ENCODE measurements at places on chromosomes 16 and 17.

DNA sequence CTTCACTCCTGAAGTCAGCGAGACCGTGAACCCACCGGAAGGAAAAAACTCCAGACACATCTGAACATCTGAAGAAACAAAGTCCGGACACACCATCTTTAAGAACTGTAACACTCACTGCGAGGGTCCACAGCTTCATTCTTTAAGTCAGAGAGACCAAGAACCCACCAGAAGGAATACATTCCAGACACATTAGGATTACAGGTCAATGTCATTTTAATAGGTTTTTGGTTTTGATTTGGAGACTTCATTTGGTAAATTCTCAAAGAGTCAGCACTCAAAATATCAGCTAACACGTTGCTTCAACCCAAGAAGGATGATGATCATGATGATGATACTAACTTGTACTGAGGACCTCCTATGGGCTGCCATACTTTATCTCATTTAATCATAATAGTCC lies 7.6 kb upstream of the BMERB1 start:
- no peak for DNase-seq

GRCh38 chr16:66483689-66484452 lies 56.8 kb downstream of the BEAN1 start:
- DNase-seq: no peak

DNA sequence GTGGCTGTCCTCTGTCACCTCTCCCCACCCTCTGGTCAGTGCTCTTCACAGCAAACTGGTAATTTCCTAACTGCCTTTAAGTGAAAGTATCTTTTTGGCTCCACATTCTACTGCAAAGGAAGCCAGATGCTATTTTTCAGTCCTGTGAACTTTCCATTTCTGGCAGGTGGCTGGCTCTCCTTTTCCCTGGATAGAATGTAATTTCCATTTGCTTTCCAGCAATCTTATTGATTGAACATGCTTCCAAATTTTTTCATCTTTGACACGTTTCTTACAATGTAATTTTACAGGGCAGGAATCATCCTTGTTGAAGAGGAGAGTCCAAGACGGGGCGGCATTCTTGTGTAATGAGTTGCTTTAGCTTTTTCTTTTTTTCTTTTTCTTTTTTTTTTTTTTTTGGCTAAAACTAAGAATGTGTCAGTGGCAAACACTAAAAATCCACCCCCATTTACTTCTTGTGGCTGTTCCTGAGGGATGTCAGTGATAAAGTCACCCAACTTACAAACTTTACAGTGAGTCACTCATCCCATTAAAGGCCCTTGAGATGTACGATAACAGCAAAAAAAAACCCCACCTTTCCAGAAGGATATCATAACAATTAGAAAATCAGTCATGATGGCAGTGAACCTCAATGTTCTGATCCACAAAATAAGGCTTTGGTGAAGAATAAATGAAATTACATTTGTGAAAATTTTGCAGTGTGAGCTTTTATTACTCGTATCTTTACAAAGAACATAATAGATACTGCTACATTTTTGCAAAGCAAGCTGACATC lies 29.4 kb upstream of the PRKCA start:
- DNase-seq: no peak

- DNase-seq: no peak
Observed at GRCh38 chr17:50561746-50562141, 1.2 kb downstream of the CACNA1G start.

GRCh38 chr16:85627526-85628264 lies 14.6 kb downstream of the GSE1 start:
- DNase-seq: no peak

- DNase-seq: no peak
Observed at GRCh38 chr16:887846-888245, 82.9 kb downstream of the LMF1 start.

DNA sequence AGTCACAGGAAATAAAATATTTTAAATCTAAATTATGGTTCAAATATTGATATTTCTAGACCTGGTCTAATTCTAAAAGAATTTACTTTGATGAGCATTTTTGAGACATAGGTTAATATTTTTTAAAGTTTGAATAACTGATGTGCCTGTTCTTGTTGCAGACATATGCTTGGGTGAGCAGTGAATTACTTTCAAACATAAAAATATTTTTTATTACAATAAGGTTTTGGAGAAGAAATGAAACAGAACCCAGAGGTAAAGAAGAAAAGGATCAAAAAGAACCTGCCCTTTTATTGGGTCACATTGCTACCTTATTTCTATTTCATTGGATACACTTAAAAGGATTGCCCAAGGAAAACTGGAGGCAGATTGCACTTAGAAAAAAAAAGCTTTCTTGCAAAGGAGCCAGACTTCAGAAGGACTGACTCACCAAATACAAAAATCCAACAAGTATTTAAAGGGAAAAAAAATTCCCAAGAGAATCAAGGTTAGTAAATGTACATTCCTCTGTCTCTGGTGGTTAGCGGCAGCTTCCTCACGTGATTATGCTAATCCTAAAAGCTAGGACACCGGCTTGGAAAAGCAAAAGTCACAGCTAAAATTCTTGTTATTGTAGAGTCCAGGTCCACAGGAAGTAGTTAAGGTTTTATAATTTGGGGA lies 18.5 kb downstream of the ENPP7 start:
- peak; percentile 16 for DNase-seq

DNA sequence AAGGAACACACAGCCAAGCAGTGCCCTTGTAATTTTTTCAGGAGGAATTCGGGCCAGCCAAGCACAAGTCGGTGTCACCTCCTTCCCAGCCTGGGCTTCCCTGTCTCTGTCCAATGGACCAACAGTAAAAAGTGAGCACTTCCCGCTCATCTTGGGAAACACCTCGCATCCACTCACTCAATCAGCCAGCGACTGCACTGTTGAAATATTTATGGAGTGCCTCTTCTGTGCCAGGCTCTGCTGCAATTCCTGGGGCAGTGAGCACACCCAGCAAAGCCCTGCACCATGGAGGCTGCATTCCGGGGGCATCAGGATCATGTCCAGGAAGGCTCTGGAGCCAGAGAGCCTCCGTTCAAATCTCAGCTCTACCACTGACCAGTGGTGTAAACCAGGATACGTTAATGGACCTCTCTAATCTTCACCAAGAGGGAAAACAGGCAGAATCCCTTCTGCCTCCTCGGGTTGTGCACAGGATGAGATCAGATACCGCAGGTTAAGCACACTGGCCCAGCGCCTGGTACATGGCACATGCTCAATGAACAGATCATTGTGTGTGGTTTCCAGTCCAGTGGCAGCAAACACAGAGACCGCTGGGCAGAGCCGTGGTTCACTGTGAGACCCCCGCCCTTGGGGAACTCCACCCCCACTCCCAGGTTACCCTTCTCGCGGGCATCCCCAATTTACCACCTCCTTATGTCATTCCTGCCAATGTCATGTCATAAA lies 194.3 kb downstream of the ZNF423 start:
- DNase-seq: no peak

DNA sequence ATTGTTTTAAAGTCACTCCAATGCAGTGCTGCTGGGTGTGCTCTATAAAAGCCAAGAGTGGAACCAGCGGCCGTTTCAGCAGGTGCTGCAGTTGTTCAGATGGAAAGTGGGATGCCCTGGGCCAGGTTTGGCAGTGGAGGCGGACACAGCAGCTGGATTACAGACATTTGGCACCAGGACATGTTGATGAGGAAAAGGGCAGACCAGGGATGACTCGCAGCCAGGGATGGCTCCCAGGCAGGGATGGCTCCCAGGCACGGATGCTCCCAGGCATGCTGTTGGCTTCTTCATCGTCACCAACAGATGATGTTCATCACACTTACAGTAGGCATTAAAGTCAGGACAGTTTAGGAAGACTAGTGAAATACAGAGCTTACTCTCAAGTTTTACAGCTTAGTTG lies 10.0 kb downstream of the GAN start:
- no peak for DNase-seq

DNA sequence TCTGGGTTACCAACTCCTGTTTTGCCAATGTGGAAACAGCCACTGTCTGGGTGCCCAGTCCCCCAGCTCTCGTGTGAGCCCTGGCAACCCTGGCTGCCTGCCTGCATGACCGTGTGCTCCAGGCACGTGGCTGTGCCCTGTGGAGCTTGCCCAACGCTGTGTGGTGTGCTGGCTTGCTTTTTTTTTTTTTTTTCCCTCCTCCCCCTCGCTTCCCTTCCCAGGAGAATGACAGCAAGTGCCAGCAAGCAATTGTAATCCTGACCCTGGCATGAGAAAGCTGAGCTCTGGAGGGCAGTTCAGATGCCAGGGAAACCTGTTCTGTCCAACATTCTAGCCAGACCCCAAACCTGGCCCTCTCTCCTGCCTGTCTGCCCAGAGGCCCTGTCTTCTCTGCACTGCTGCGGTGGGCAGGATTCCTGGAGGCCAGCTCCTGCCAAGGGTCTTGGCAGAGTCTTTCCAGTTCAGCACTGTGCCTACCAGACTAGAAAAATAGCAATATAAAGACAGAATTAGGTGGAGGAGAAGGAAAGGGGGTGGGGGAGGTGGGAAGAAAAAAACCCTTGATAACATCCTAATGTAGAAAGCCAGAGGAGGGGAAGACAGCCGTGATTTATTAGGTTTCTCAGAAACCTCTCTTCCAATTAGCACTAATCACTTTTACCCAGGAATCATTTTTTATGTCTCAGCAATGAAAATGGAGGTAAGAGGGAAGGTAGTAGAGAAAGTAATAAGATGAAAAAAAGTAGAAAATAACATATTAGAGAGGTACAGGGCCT lies 9.0 kb downstream of the HLF start:
- DNase-seq: no peak

GRCh38 chr16:9412031-9412914 lies 320.8 kb downstream of the HAPSTR1 start:
- DNase-seq: no peak

GRCh38 chr17:53039981-53040380 lies 782.7 kb upstream of the KIF2B start:
- no peak for DNase-seq
